ENCODE measurements at places on chromosomes 6 and 20.

GRCh38 chr6:43897571-43898302, 127.7 kb downstream of the VEGFA start:
- no peak for DNase-seq

DNA sequence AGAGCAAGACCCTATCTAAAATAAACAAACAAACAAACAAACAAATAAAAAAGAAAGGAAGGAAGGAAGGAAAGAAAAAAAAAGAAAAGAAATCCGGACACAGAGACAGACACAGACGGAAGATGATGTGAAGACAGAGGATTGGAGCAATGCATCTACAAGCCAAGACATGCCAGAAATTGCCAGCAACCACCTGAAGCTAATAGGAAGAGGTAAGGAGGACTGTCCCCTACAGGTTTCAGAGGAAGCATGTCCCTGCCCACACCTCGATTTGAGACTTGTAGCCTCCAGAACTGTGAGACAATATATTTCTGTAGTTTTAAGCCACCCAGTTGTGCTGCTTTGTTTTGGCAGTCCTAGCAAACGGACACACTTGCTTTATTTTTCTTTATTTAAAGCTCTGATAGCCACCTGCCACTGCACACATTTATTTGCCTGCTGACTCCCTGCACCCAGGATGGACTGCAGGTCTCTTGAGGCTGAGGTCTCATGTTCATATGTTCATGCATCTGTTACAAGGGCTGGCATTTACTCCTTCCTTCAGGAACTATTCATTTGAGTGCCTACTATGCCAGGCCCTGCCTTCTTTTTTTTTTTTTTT, 20.7 kb upstream of the ZMYND8 start:
- DNase-seq, result no peak

GRCh38 chr6:156886409-156886808, 109.2 kb downstream of the ARID1B start:
- DNase-seq, result no peak

DNA sequence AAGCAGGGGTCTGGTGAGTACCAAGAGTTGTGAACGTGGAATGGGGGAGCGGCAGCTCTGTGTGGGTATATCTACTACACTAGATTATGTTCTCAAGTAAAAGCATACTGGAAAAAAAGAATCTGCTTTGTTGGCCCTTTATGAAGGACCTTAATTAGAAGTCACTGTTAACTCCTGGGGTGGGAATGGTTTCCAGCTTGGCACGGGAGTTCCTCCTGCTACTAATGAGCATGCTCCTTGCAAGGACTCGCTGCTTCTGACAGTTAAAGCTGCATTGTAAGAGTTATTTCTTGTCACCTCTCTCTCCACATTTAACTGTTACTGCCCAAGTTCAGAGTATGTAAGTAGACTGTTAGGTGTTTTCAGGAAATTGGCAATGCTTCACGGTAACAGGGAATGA, 292.7 kb downstream of the ZFAND3 start:
- no peak for DNase-seq

- peak; percentile 54 for DNase-seq
Measured at GRCh38 chr20:43539975-43540672, 18.7 kb upstream of the SGK2 start.

DNA sequence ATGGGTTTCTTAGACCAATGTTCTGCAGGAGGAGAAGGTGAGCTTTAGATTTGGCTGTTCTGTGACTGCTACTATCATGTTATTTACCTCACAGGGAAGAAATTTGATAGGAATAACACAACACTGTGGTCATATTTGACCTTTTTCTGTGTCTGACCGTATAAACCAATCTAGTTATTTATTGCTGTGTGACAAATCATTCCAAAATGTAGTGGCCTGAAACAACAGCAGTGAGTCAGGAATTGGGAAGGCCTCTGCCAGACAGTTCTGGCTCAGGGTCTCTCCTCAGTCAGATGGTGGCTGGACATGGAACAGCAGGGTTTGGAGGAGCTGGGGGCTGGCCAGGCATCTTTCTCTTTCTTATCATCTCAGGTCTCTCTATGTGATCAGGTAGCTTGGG, 33.0 kb downstream of the RIPOR2 start:
- no peak for DNase-seq

- no peak for DNase-seq
Measured at GRCh38 chr6:28485482-28485881, 30.1 kb downstream of the GPX6 start.

DNA sequence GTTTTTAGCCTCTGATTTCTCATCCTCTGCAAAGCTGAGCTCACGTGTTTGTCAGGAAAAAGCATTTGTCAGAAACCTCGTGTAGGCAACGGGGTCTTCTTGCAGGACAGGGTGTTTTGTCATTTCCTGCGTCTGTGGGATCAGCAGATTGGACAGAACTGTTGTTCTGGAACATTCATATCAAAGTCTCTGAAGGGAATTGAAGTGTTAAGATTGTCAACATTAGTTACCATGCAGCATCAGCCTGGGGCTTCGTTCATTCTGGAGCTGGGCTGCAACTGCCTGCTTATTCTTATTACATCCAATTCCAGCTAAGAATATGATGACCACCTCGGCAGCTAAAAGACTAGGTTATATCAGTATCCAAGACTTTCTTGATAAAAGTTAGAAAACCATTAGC, 71.0 kb upstream of the RALGAPA2 start:
- DNase-seq, result no peak

GRCh38 chr20:3842348-3842930, 4.2 kb upstream of the MAVS start:
- DNase-seq, result no peak

DNA sequence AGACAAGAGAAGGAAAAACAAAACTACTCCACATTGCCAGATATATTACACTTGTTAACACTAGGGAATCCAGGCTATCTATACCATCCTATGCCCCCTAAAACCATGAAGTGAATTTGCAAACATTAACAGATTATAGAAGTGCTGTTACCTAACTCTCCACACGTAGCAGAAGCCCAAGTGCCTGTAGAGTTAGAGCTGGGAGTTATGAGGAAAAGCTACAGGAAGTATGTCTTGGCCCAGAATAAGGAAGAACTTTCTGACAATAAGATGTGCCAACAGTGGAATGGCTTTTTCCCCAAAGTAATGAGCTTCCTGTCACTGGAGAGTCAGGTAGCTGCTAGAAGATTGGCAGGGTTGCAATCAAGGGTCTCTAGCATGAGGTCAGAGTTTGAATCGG, 32.5 kb downstream of the ADGRG6 start:
- no peak for DNase-seq

DNA sequence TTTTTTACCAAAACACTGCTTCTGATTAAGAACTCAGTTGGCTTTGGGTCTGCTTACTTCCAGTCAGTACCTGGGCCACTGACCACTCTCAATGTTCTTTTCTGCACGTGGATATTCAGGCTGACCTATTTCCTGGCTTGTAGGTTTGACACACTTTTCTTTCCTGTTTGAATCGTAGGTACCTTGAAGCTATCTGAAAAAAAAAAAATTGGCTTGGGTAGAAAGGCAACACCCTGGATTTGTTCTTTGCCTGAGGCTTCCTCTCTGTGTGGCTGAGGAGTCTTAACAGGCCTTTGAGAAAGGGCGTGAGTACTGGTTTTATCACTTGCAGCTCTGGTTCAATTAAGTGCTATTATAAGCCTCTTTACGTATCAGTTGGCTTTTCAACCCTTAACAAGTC, 60.6 kb upstream of the IL20RA start:
- DNase-seq, result no peak

- DNase-seq, result no peak
Measured at GRCh38 chr20:22389836-22390542, 194.4 kb downstream of the FOXA2 start.

GRCh38 chr20:20970841-20971240, 135.3 kb downstream of the LINC00237 start:
- DNase-seq, result no peak

GRCh38 chr6:130858054-130858453, 30.8 kb downstream of the SMLR1 start:
- DNase-seq, result no peak

- DNase-seq, result no peak
Measured at GRCh38 chr20:16970776-16971175, 222.6 kb downstream of the OTOR start.

- no peak for DNase-seq
Measured at GRCh38 chr20:4889446-4889845, 111.9 kb downstream of the SLC23A2 start.

DNA sequence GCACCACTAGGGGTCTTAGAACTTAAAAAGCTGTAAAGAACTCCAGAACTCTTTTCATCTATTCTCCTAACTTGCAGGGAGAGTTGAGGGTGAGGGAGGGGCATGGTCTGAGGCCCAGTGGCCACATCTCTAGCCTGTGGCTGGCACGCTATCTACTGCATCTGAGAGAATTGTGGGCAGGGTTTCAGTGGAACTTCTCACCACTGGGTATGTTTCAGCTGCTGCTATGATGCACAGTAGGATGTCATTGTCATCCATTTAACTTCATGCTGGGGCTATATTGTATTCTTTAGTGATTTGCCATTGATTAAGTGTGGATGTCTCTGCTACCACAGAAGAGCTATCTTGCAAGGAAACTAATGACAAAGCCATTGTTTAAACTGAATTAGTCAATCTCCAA, 4.5 kb downstream of the TMEM14A start:
- DNase-seq, result no peak

DNA sequence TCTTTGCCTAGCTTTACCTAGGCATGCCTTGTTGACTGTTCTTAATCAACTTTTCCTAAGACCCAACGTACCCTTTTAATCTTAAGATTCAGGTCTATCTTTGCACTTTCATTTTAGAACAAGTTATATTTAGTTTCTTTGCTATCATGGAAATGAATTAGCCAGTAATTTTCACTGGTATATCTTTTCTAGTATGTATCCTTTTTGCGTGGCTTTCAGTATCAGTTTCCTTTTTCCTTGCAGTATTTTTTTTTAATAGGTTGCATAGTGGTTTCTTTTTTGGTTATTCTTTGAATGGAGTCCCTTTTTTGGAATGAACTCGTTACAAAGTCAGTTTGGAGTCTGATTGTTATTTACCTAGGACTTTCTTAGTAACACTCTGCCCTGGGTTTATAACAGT, 7.3 kb downstream of the ANKEF1 start:
- no peak for DNase-seq

- peak; percentile 50 for DNase-seq
Measured at GRCh38 chr20:24835195-24835594, 113.9 kb upstream of the CST7 start.

GRCh38 chr6:22099231-22099630, 197.6 kb downstream of the PRL start:
- DNase-seq, result no peak

DNA sequence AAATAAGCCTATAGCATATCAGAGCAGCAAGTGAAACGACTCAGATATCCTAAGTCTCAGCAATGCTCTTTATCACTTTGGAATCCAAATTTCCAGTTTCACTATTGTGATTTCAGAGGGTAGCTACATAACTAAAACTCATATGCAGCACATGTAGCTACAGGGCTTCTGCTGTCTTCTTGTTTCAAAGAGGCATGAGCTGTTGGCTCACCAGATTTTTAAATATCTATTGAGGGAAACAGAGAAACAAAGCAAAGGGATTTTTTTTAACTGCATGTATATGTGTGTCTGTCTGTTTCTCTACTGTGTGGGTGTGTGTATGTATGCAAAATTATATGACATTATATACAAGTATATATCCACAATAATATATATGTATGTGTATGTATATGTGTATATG, 258.4 kb downstream of the HDGFL1 start:
- no peak for DNase-seq

DNA sequence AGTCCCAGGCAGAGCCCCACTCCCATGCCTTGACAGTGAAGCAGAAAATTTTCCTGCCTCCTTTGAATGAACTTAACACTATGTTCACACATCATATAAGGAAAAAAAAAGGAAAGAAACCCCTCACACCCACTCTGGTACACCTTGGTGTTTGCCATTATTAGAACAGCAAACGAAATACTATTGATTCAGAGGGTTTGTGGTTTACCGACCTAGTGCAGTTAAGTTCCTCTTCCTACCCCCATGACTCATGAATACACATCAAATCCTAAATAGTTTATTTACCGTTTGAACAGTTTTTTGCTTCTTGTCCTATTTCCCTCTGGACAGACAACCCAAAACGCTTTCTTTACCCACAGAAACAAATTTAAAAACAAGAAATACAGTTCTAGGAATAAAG, 237.7 kb downstream of the FOXA2 start:
- DNase-seq, result no peak

GRCh38 chr20:4502756-4503155, 219.0 kb upstream of the PRND start:
- DNase-seq, result no peak

GRCh38 chr20:2654384-2654822, 2.0 kb downstream of the NOP56 start:
- DNase-seq, result no peak

GRCh38 chr20:38935285-38935684, 9.1 kb downstream of the FAM83D start:
- DNase-seq, result peak; percentile 1

DNA sequence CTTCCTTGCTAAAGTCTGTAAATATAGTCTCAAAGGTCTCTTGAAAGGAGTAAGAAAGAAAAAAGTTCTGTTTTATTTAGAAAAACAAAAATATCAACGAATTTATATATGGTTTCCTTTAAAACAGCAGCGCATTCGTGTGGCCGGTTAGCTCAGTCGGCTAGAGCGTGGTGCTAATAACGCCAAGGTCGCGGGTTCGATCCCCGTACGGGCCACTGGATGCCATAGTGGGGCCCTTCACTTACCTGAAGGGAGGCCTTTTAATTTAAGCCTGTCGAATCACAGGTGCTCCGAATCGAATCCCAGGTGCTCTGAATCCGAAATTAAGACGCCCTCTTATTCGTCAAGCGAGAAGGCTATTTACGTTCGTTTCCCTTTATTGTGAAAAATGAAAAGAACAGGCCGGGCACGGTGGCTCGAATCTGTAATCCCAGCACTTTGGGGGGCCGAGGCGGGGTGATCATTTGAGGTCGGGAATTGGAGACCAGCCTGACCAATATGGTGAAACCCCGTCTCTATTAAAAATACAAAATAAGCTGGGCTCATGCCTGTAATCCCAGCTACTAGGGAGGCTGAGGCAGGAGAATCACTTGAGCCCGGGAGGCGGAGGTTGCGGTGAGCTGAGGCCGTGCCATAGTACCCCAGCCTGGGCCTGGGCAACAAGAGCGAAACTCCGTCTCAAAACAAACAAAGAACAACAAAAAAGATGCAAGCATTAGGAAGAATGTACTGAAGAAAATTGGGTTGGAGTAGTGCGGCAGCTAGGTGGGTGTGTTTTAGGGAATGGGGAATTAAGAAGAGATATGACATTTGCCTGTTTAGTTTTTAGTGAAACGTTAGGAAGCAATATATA, 195.8 kb upstream of the ZNF184 start:
- no peak for DNase-seq

DNA sequence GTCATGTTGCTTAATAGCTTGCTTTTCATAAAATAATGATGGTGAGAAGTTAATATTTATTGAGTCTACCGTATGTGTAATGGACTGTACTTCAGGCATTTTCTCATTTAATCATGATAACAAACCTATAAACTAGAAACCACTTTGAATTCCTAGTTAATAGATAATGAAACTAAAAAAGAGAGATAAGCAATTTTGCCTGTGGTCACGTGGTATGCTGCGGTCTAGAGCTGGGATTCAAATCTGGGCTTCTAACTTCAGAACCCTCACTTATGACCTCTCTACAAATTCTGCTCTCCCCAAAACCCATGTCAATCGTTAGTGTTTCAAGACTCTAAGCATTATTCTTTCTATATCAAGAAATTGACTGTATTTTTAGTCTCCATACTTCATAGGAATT, 700.7 kb downstream of the PRKN start:
- DNase-seq, result no peak

Measured in cardiac septum (tissue), 1 donor.